NCI-H510A (cell line): ENCODE measurements at places on chromosomes 3 and 15.

- no peak for DNase-seq
These were observed 123.9 kb downstream of the FEZF2 start for GRCh38 chr3:62249484-62249776.

- peak; percentile 57 for DNase-seq
These were observed 141.9 kb downstream of the PGPEP1L start for GRCh38 chr15:98865397-98866339.

- peak; percentile 14 for DNase-seq
These were observed 24.4 kb upstream of the THBS1 start for GRCh38 chr15:39556461-39556860.

GRCh38 chr15:41661078-41661517 lies 893 bp downstream of the MGA start:
- DNase-seq = no peak

DNA sequence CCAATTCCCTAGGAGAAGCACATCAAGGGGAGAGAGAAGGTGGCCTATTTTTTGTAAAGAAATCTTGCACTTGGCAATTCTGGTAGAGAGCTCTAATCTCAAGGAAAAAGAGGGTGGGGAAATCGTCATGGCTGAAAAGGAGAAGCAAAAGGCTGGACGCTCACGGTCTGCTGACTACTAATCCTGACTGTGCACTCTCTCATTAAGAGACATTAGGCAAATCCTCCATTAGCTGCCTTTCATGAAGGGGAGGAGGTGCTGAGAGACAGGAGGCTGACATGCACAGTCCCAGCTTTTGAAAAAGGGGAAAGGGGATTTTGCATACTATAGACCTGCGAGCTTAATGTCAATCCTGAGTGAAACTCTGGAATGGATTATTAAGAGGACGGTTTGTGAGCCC lies 170.0 kb downstream of the NR2F2 start:
- no peak for DNase-seq

GRCh38 chr3:56979791-56980190 lies 80.7 kb upstream of the SPATA12 start:
- DNase-seq = no peak

DNA sequence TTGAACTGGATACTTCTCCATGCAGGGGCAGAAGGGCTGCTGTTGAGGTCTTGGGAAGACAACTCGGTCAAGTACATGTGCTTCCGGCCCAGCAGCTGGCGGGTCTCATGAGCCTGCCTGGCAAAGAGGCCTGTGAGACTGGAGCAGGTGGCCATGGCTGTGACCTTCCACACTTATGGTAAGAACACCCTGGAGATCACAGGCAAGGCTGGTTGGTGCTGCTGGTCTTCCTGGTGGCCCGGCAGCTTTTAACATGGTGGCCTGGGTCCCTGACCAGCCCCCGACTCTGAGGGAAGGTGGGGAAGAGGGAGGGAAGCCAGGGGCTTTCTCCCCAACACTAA lies 15.4 kb downstream of the CHRD start:
- DNase-seq = peak; percentile 42

DNA sequence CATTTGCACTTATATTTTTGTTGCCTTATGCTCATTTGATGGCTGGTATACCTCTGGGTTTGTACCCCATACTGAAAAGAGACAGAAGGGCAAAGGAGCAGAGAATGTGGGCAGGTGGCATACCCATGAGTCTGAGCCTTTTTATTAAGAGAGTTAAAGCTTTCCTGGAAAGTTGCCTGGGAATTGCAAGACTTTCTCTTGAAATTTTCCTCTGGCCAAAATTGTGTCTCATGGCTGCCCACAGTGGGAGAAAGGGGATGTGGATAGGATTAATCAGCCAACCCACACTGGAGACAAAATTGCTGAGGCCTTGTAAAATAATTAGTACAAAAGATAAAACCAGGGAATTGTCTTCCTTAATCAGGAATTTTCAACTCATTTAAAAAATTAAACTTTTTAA lies 8.2 kb upstream of the NMD3 start:
- no peak for DNase-seq

GRCh38 chr3:137944593-137944992 lies 65.4 kb upstream of the CLDN18 start:
- DNase-seq = no peak

DNA sequence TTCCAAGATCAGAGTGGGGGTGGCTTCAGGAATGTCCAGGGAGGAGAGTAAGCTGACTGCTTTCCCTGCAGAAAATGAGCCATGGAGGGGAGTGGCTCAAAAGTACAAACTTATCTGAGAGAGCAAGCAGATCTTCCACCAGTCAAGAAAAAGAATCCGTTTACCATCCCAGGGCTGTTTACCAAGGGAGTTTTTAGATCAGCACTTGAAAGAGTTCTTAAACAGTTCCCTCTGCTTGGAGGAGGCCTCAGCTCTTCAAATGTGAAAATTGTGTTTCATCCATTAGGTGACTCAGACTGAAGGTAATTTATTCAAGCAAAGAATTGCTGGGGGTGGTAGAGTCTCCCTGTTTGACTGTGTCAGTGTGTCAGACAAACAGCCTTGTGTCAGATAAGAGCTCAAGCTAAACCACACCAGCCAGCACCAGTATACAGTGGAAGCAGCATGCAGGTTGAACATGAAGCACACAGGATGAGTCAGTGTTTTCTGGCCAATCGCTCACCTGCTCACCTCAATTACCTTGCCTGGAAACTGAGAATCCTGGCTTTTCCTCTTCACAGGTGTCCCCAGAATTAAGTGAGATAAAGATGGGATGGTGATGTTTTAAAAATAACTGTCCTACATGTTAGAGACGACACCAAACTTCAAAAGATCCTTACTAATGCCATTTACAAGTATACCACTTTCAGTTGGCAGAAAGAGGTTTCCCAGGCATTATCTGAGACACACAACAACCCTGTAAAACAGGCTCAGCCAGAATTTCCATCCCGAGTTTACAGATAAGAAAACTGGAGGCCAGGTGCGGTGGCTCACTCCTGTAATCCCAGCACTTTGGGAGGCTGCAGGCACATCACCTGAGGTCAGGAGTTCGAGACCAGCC lies 21.7 kb downstream of the SH3BP5 start:
- DNase-seq = peak; percentile 73

DNA sequence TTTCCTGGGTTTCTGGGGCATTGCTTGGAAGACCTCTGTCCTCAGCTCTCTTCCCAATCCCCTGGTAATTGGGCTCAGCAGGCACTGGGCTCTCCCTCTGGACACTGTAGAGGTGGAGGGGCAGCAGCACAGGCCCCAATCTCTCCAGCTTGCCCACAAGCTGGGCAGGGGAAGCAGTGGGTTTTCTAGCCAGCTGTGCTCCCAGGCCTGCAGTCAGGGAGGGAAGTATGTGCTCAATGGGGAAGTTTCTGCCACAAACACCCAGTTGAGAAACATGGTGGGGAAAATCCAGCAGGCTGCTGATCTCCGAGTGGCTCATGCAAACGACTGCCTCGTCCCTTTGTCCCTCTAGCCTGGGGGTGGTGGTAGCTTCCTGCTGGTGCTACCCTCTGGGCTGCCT lies 12.8 kb upstream of the RFT1 start:
- no peak for DNase-seq

DNA sequence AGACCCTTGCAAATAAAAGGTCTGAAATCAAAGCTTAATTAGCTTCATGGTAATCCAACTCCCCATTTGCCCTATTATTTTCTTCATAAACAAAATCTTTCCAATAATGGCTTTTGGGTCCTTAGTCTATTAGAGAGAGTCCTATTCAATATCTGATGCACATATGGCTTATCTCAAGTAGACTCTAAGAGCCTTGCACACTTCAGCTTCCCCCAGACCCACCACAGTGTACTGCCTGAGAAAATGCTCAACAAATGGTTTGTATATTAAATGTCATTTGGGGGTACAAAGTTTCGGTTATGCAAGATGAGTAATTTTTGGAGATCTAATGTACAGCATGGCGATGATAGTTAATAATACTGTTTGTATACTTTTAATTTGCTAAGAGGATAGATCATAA lies 28.9 kb downstream of the FSTL1 start:
- no peak for DNase-seq

GRCh38 chr3:76040946-76041345 lies 255.6 kb upstream of the ZNF717 start:
- DNase-seq = no peak

DNA sequence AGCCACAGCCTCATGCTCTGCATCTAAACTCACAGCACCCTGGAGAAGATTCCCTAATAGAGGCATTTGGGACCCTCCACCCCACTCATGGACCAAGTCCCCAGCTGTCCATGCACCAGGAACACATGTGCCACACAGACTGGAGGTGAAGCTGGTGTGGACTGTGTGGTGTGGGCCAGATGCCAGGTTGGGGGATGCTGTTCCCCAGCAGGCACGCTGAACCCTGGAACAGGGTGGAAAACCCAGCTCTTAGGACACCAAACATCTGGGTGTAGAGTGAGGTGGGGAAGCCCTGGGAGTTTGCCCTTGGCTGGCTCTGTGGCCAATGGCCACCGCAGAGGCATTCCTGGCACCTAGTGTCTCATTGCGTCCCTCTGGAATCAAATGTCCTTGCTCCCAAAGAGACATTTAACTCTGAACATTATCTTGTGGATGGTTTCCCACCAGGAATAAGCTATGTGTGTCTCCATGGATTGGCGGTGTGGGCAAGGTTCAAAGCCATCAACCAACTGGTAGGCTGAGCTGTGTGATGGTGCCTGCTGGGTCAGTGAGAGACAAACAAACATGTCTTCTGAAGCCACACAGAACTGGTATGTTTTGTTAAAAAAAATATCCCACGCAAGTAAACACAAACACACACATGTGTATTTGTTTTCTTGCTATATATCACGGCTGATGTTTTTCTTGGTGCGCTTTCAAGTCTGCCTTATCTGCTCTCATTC lies 65.0 kb downstream of the EXOG start:
- no peak for DNase-seq

DNA sequence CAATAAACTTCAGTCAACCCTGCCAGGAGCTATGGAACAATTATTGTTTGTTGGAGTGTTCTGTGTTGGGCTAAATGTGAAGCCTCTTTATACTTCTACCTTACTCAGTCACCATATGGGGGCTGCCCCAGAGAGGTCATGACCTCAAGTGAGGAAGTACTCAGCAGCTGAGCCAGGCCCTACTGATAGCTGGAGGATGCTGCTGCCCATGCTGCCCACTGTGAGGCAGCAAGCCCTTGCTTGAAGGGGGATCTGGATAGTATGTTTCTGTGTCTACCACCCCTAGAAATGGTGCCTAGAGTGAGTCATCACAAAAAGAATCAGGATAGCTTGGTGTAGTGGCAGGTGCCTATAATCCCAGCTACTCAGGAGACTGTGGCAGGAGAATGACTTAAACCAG lies 4.5 kb upstream of the RPL24 start:
- no peak for DNase-seq

DNA sequence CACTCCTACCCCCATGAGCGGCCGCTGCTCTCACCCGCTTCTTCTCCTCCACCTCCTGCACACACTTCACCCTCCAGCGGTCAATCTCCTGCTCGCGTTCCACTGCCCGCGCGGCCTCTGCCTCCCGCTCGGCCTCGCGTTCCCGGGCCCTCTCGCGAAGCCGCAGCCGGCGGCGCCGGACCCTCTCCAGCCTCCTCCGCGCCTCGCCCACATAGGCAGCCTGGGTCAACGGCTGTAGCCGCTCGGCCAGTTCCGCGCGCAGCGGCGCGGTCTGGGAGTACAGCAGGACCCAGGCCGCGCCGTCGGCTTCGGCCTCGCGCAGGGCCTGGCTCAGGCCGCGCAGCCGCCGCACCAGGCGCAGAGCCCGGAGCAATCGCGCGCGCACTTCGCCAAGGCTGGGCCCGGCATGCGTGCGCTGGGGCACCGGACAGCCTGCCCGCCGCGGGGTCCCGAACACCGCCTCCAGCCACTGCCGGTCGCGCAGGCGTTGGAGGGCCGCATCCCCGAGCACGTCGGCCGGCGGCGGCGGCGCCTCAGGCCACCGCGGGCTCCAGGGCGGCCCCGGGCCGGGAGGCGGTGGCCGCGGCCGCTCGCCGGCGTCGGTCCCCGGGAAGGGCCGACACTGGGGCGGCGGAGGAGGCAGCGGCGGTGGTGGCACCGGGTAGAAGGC lies 595 bp downstream of the PDCD7 start:
- no peak for DNase-seq

DNA sequence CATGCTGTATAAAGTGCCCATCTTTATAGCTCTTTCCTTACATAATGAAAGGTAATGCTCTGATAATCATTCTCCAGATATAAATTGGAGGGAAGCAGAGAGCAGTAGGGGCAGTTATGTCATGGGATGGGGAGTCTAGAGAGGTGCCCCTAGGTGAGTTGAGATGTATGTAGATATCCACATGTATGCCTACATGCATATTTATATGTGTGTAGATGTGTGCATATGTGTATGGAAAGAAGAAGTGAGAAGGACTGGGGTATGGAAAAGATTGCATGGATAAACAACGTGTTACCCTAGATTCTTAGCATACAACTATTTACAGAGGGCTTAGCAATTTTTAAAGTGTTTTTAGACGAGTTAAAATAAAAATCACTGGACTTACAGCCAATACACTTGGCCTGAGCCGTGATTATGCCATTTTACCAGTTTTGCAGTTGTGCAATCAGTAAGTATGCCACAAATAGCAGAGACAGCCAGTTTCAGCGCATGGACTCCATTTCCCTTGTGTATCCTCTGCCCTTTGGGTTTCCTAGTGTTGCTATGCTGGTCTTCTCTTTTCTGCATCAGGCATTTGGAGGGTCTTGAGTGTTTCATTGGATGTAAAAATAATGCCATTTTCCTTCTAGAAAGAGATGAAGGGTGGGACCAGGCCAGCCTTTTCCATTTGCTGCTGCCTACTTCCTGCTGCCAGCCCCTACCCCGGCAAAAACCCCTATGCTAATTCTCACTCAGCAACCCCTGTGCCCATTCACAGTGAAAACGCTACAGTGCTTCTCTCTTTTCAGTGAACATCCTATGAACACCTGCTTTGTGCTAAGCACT lies 199.4 kb upstream of the NR2E3 start:
- DNase-seq = no peak

DNA sequence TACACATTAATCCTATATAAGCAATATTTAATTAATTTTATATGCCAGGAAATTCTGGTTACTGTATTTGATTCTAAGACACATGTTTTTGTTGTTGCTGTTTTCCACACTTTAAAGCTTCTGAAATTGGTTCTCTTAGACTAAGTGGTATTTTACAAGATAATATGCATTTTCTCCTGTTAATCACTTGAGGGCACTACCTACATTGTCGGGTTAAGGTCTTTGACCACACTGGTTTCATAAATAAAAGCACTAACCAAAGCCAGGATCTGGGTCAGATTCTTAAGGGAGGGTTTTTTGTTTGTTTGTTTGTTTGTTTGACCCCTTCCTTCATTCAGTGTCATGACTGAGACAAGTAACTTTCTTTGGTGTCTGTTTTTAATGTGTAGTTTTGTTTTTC lies 590.2 kb downstream of the RBMS3 start:
- DNase-seq = no peak

- no peak for DNase-seq
These were observed 82.4 kb upstream of the HERC1 start for GRCh38 chr15:63915873-63916771.

GRCh38 chr3:71330505-71330904 lies 253.0 kb downstream of the FOXP1 start:
- no peak for DNase-seq
